ENCODE measurements at places on chromosomes 13 and 19. TPM values are rescaled to one million over a fixed set of nuclear protein-coding genes. Genes with fewer than 3 reads are reported as not detected.

The C19orf33 gene
- 316 TPM for total RNA-seq

The MBD3L2 gene
- not detected for total RNA-seq

The ZNF112 gene
- total RNA-seq: 9.5 TPM

The CEACAM8 gene
- total RNA-seq: not detected

The LYPD4 gene
- not detected for total RNA-seq

The PSG1 gene
- 1.5 TPM for total RNA-seq

The PRRG2 gene
- 0.43 TPM for total RNA-seq

The ELAVL3 gene
- total RNA-seq: not detected

The KLK13 gene
- not detected for total RNA-seq

The IL17D gene
- total RNA-seq: 2.2 TPM

The SH3GL1 gene
- 94.0 TPM for total RNA-seq

The IGFL2 gene
- not detected for total RNA-seq

The FGF22 gene
- total RNA-seq: not detected

The DLEU7 gene
- not detected for total RNA-seq

The ZNF486 gene
- total RNA-seq: 6.6 TPM

The WDR88 gene
- total RNA-seq: not detected

The HPN gene
- not detected for total RNA-seq

The CRB3 gene
- total RNA-seq: not detected

The SLC25A41 gene
- 1.7 TPM for total RNA-seq

The COMP gene
- not detected for total RNA-seq

Data from A172 (cell line).